ENCODE measurements at places on chromosomes 13 and 19.

GRCh38 chr13:51249255-51249654 lies 27.1 kb downstream of the FAM124A start:
- no peak for DNase-seq

- no peak for DNase-seq
These were observed 17.1 kb downstream of the ZNRF4 start for GRCh38 chr19:5472286-5472685.

DNA sequence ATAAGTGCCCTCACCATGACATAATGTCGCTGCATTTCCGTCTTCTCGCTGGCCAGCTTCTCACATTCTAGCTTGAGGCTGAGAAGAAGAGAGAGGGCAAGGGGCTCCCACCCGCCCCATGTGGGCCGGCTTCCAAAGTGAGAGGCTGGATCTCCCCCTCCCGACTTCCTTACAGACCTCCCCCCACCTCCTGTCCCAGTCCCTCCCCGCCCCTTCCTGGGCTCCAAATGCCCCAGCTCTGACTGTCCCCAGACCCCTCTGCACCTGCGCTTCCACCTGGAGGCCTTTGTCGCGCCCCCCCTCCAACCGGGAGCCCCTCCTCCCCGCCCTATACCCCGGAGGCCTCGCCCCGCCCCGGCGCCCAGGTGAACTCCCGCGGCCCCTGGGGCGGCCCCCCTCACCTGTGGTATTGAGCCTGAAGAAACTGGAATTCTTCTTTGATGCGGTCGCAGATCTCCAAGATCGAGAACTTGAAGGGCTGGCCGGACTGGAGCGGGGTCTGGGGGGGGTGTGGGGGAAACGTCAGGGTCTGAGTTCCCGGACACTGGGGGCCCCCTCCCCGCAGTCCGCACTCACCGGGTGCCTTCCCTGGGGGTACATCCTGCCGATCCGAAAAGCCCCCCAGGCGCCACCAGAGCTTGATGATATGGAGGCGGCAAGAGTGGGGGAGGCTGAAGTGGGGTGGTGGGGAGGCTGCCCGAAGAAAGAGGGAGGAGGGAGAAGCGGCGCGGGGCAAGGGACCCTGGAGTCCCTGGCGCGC lies 595 bp downstream of the TLE2 start:
- no peak for DNase-seq

DNA sequence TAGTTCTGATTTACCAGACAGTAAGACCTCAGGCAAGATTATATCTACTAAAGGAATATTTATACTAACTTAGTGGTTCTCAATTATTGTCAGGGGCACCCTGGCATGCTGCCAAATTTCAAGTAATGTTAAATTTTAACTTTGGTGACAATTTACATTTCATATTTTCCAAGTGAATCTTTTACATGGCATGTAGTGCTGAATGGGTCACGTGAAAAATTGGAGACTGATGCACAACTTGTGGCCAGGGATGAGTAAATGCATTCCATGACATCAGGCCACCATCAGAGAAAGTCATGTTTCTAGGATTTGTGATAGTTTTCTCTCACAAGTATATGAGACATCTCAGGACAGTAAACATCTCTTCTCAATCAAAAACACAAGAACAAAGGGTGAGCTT lies 202.6 kb upstream of the SOX21 start:
- DNase-seq: no peak

DNA sequence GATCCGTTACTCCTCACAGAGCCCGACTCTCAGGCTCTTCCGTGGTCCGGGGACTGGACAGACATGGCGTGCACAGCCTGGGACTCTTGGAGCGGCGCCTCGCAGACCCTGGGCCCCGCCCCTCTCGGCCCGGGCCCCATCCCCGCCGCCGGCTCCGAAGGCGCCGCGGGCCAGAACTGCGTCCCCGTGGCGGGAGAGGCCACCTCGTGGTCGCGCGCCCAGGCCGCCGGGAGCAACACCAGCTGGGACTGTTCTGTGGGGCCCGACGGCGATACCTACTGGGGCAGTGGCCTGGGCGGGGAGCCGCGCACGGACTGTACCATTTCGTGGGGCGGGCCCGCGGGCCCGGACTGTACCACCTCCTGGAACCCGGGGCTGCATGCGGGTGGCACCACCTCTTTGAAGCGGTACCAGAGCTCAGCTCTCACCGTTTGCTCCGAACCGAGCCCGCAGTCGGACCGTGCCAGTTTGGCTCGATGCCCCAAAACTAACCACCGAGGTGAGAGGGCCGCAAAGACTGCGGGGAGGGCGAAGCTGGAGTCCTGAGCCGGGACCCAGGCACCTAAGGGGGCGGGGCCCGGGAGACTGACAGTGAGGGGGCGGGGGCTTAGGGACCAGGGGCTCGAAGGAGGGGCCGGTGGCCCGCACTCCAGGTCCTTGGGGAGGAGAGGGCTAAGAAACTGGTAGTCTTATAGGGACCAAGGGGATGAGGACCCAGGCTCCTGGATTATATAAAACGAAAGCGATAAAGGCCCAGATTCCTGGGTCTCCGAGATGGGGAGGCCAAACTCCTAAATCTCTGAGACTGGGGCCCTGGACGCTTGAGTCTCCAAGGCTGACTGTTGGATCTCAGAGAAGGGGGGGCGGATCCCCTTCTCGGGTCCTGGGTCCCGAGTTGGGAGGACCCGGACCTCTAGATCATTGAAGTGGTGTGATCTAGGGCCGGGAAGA lies 2.0 kb downstream of the ETV2 start:
- peak; percentile 83 for DNase-seq

- DNase-seq: peak; percentile 66
These were observed 2.2 kb downstream of the ARHGAP45 start for GRCh38 chr19:1069009-1069779.

GRCh38 chr13:109783815-109784589 lies 2.4 kb downstream of the IRS2 start:
- DNase-seq: no peak
